Inflammatory macrophage treated with lipopolysaccharide for 4 hours (primary cell): ENCODE measurements at places on chromosomes 4 and X.

GRCh38 chrX:12970691-12971202, 4.2 kb upstream of the TMSB4X start:
- peak; percentile 81 for DNase-seq

DNA sequence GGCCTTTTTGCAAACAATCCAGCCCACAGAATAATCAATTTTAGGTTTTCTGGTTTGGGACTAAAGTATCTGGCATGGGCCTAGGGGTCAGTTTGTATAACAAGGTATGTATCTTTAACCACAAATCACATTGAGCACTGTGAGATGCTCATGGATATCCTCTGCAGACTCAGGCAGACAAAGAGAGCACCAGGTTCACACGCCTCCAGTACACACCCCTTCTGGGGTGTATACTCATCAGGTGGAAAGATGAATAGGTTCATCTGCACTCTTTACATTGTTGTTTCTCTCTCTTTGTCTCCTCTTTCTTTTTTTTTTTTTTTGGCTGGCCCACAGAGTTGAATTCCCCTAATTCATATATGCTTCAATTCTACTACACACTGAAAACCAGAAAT, 21.1 kb downstream of the TEC start:
- DNase-seq: no peak

DNA sequence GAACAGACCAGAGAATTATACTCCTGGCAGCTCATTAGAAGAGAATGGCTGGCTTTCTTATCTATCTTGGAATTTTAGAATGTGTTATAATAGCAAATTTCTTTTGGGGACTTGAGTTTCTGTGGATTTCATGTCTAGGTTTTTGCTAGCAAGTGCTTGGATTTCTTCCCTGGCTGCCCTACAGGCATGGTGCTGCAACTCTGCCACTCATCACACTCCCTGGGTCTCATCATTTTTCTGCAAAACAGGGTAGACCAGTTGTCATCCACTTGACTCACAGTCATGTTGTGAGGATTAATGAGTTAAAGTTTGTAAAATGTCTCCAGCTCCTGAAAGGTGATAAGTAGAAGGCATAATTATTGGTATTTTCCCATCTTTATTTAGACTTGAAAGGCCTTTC, 60.7 kb upstream of the LCORL start:
- no peak for DNase-seq

- DNase-seq: no peak
Observed at GRCh38 chr4:76666944-76667532, 230.9 kb downstream of the SOWAHB start.

GRCh38 chrX:107736781-107737531, 38.6 kb downstream of the TSC22D3 start:
- DNase-seq: no peak
